HuH-7.5 (cell line): ENCODE measurements at places on chromosomes 2 and 18.

- no peak for DNase-seq
Observed at GRCh38 chr2:240269886-240270285, 129.4 kb upstream of the OTOS start.

DNA sequence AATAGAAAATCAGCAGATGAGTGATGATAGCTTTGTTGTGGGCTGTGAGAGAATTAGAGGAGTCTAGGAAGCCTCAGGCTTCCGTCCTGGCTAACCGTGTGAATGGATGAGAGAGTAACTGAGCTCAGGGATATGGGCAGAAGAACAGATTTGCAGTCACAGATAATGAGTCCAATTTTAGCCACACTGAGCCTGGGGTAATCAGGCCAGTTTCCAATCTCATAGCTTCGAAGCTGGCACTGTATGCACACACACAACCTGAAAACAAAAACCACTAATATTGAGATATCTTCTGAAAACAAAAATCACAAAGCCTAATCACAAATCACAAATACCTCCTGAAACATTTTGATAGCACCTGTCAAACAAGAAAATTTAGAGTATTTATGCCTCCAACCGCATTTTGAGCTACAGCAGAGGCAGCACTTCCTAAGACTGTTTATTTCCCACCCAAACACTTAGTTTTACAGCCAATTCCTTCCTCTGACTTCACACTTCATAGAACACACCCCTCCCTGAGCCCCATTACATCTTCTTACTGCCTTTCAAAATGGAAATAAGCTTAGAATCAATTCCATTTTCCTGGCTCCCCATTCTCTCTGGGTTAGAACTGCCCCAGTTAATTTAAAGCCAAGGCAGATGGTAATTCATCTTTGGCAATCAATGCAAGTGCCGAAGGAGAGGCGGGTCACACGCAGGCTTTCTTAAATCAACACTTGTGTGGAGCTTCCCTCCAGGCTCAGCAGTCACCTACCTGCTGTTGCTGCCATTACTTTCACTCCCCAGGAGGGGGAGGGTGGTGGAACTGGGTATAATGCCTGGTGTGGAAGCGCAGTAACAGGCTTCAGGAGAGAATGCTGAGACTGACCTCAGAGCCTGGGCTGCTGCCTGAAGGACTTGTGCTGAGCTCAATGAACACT lies 18.9 kb downstream of the TTR start:
- no peak for DNase-seq

DNA sequence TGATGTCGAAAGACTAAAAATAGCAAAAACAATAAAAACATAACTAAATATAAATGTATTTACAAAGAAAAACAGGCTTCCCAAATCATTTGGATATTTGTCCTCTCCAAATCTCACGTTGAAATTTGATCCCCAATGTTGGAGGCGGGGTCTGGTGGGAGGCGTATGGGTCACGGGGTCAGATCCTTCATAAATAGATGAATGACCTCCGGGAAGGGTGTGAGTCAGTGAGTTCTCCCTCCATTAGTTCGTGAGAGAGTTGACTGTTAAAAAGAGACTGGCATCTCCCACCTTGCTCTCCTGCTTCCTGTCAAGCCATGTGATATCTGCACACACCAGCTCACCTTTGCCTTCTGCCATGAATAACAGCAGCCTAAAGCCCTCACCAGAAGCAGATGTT lies 703.0 kb downstream of the TMEM182 start:
- DNase-seq: no peak

DNA sequence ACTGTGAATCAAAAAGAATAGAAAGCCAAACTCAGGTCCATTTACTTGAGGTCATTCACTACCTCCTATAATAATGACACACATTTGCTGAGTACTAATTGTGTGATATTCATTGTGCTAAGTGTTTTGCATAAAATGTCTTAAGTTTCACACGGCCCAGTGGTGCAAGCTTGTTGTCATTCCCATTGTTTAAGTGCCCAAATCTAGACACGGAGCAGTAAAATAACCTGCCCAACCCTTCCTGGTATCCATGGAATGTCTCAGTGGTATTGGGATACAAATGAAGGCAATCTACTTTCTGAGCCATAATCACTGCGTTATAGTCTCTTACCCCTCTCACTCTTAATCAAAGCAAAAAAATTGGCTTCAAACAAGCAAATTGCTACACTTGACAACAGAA lies 233.3 kb downstream of the NCKAP5 start:
- DNase-seq: no peak

DNA sequence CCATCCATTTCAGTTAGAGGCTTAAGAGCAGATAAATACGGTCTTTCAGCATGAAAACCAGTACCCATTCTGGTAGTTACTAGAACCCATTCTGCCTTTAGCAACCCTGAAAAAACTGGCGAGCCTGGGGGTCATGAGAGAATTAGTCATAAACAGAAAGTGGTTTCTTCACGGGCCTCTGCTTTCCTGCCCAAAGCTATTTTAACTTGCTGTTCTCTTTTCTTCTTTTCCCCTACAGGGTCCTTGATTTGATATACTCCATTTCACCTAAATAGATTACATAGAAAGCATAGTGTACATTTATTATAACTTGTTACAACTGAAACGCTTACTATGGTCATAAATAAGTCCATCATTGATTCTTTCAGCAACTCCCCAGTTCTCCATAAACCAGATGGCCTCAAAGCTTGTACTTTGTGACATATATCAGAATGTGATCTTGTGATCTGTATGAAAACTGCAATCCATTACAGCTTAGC lies 48.3 kb downstream of the WDFY1 start:
- no peak for DNase-seq

- DNase-seq: no peak
Observed at GRCh38 chr2:83862600-83862999, 596.5 kb downstream of the SUCLG1 start.

DNA sequence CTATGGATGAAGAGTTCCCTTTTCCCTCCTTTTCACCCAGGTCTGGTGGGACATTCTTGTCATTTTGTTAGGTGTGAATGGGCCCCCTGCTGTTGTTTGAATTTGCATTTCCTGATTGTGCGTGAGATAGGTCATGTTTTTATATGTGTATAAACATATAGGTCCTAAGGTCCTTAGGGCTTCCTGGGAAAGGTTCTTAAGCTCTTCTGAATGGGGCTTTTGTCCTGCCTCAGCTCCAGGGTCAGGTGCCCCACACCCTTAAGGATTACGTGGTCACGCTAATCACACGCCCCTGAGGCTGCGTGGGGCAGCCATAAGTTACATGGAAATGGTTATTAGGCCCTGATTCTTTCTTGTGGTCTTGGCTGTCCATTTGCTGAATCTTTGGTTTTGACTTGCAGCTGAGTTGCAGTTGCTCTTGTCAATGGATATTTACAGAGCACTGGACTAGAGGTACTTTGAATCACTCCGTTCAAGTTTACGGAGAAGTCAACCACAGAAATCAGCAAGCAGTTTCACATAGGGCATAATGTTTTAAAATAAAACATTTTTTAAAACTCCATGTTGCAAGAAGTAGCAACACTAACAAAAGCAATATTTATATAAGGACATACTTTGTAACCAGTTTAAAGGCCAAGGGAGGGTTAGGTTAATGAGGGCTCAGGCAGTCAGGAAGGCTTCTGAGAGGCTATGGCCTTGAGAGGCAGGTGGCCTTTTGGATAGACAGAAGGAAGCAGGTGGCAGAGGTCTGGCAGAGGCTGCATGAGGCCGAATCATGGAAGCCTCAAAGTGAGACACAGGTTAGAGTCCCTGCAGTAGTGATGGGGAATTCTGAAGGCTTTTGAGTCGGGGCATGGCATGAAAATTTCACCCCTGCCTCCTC lies 24.2 kb downstream of the LIPG start:
- no peak for DNase-seq

GRCh38 chr2:148613231-148614013 lies 31.1 kb upstream of the EPC2 start:
- no peak for DNase-seq

DNA sequence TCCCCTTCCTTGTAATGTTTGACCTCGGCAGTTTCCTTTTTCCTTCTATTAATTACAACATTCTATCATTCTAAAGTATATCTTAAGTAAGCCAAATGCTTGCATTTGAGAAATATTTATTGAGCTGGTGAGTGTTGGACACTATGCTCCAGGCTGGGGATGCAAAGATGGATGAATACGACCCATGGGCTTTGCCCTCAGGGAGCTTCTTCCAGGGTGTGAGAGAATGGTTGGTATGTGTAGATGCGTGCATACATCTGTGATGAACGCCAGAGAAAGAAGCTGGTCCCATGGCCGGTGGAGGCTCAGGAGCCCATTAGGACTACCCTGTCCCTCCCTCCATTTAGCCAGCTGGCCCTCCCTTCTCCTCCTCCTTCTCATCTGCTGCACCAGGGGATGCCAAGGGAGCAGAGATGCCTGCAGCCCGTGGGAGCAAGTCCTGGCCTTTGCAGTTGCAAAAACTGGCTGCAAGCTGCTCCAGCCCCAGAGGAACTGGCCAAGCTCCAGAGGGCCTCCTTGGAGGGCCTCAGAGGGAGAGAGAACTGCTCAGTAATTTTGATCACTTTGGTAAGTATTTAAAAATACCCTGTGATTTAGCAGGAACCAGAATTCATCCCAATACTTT lies 65.7 kb upstream of the FOSL2 start:
- DNase-seq: no peak

- no peak for DNase-seq
Observed at GRCh38 chr2:229715895-229716507, 1.6 kb upstream of the DNER start.

- no peak for DNase-seq
Observed at GRCh38 chr2:216635171-216635570, 2.0 kb downstream of the IGFBP2 start.

GRCh38 chr2:39399570-39399969 lies 37.5 kb downstream of the MAP4K3 start:
- no peak for DNase-seq

GRCh38 chr18:72283148-72283925 lies 260.8 kb downstream of the CBLN2 start:
- DNase-seq: no peak

- DNase-seq: no peak
Observed at GRCh38 chr2:118969734-118970395, 27.9 kb downstream of the MARCO start.

DNA sequence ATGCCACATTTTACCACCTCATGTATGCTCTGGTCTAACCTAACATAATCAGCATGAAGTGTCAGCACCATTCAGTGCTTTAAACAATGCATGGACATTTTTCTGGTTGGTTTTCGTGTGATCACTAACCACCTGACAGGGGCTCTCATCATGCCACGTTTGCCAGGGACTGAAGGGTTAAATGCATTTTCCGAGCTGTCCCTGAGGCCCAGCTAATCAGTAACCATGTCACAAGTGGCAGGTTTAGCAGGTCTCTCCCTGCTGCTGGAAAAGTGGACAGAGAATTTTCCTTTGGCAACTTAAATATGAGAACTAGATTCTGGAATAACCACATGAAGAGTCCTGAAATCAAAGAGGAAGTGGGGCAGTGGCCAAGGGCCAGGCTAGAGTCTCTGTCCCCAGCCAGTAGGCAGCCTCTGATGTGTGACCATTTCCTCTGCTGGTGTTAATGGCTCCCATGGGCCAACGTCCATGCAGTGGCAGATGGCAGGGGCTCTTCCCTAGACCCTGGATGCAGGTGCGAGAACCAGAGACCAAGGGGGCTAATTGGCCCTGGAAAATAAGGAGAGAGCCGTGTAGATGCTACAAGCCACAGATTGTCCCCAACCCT lies 69.5 kb downstream of the TPGS2 start:
- no peak for DNase-seq

DNA sequence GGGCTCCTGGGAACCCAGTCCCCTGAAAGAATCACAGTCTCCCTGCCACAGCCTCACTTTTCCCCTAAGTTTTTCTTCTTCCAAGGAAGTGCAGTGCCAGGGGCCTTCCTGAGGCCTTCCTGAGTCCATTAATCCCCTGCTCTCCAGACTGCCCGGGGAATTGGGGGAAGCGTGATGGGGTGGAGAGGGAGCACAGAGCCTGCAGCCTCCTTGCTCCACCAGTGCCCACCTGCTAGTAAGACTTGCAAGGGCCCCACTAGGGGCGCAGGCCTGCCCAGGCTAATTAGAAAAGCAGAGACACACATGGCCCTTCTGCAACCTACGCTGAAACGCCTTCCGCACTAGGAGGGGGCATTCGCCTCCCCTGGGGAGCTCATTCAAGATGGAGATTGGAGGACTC lies 110.6 kb downstream of the MRO start:
- no peak for DNase-seq

GRCh38 chr2:58967736-58968135 lies 726.6 kb upstream of the FANCL start:
- no peak for DNase-seq
